ENCODE measurements at places on chromosomes 2 and 18. TPM values are rescaled to one million over a fixed set of nuclear protein-coding genes. Genes with fewer than 3 reads are reported as not detected.
A peak's percentile ranks its signal among the peaks of the same experiment; 100 is the strongest.

The DAPL1 gene
- not detected for total RNA-seq

The WDR35 gene
- total RNA-seq = 4.0 TPM

The UBE2E3 gene
- total RNA-seq = 33.3 TPM

GRCh38 chr18:79518028-79518682 is 122.4 kb downstream of the NFATC1 start:
- no peak overlapping the region for H3K4me3 ChIP-seq
- H3K36me3 ChIP-seq = peaks cover 3% of the 10 kb centered on the region
- DNase-seq = peak; percentile 5
- no peak overlapping the region for H3K27ac ChIP-seq
- H3K4me1 ChIP-seq = peaks cover 70% of the 10 kb centered on the region
- H3K27me3 ChIP-seq = no peaks in the 10 kb centered on the region

GRCh38 chr2:39385172-39385571 is 51.9 kb downstream of the MAP4K3 start:
- no peaks in the 10 kb centered on the region for H3K4me1 ChIP-seq
- H3K36me3 ChIP-seq = peaks cover 5% of the 10 kb centered on the region
- H3K27me3 ChIP-seq = no peaks in the 10 kb centered on the region

DNA sequence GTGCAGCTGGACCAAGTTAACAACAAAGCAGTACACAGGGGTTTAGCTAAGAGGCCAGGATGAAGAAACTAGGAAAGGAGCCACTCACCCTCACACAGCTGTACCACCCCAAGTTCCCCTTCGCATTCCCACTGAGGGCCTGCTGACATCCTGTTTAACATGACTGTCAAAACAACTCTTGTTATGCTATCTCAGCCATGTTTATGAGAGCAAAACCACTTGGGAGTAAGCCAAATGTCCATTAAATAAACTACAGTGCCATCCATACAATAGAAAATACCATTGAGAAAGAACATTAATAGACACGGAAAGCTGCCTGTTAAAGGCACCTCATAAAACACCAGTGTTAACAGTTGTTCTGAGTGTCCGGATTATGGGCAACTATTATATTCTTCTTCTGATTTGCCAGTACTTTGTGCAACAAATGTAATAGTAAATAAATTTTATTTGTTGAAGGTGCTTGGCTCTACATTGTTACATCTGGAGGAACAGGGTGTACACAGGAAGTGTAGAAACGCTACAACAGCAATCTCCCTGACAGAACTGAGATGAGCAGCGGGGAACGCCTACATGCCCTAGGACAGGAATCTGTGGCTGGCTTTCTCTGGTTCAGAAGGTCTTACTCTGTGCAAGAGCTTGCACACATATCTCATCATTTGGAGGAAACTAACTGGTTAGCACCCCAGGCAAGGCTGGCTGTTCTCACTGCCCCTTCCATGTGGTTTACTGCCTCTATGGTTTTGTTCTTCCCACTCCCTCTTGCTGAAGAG is 85.6 kb downstream of the EHD3 start:
- no peaks in the 10 kb centered on the region for H3K27me3 ChIP-seq
- peak overlapping the region; percentile 87 for H3K27ac ChIP-seq
- peaks cover 70% of the 10 kb centered on the region for H3K4me1 ChIP-seq

The GALNT3 gene
- 9.9 TPM for total RNA-seq

DNA sequence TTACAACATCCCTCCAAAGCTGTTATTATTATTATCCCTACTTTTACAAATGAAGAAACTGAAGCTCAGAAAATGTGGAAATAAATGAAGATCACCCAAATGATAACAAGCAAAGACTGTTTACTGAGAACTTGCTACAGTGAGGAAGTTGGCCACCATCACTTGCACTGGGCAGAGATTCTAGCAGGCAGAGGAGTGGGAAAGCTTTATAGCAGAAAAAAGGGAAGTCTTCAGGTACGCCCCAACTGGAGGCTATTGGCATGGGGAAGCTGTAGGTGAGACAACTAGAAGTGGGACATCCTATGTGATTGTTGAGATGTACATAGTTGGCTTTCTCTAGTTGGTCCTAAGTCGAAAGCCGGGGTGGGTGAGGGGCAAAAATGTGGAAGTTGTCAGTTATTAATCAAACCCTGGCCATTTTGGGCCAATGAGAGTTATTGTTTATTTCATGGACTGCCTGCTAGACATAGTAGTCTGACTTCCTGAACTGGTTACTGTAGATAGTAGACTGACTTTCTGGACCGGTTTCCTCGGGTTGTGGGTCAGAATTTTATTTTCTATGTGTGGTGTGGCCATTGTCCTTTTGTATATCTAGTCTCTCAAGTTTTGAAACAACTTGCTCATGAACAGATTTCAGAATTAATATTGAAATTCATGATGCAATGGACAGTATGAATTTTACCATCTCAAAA is 40.2 kb upstream of the STAT4 start:
- no peak overlapping the region for H3K27ac ChIP-seq
- H3K36me3 ChIP-seq = peaks cover 21% of the 10 kb centered on the region
- H3K4me3 ChIP-seq = no peak overlapping the region
- H3K4me1 ChIP-seq = peaks cover 49% of the 10 kb centered on the region

- no peak overlapping the region for H3K27ac ChIP-seq
- H3K27me3 ChIP-seq = peaks cover 6% of the 10 kb centered on the region
- DNase-seq = no peak
- H3K4me3 ChIP-seq = no peak overlapping the region
- no peaks in the 10 kb centered on the region for H3K36me3 ChIP-seq
These were observed 42.4 kb upstream of the EFEMP1 start for GRCh38 chr2:55965966-55966365.

DNA sequence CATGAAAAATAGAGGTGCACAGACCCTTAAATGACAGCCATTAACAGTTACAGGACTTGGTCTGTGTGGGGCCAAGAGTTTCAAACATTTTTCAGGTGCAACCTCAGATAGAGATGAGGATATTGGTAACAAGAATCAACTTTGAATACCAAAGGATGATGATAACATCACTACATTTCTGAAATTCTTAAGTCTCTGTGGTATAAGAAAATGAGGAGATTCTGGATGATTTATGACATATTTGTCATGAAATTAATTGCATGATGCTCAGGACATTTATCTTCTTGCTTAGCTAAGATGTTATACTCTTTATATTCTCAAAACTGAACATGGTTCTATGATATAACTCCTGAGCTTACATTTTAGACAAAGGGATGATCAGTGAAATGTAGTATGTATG is 471.8 kb upstream of the CWC22 start:
- no peak overlapping the region for H3K27ac ChIP-seq
- H3K27me3 ChIP-seq = no peaks in the 10 kb centered on the region
- no peaks in the 10 kb centered on the region for H3K4me1 ChIP-seq
- DNase-seq = no peak

- no peaks in the 10 kb centered on the region for H3K27me3 ChIP-seq
- H3K36me3 ChIP-seq = no peaks in the 10 kb centered on the region
- no peaks in the 10 kb centered on the region for H3K4me1 ChIP-seq
- no peak overlapping the region for H3K27ac ChIP-seq
These were observed 255.6 kb downstream of the RDH14 start for GRCh38 chr2:18304849-18305248.

The MATN3 gene
- total RNA-seq = not detected

GRCh38 chr2:200525066-200525465 is 941 bp upstream of the SGO2 start:
- no peak for DNase-seq
- peak overlapping the region; percentile 88 for H3K4me3 ChIP-seq
- H3K36me3 ChIP-seq = peaks cover 16% of the 10 kb centered on the region

The SLC4A5 gene
- total RNA-seq = 3.0 TPM

The ZSWIM2 gene
- total RNA-seq = not detected

GRCh38 chr2:32284321-32284720 is 6.6 kb downstream of the YIPF4 start:
- no peak overlapping the region for H3K4me3 ChIP-seq
- no peaks in the 10 kb centered on the region for H3K27me3 ChIP-seq
- DNase-seq = no peak

DNA sequence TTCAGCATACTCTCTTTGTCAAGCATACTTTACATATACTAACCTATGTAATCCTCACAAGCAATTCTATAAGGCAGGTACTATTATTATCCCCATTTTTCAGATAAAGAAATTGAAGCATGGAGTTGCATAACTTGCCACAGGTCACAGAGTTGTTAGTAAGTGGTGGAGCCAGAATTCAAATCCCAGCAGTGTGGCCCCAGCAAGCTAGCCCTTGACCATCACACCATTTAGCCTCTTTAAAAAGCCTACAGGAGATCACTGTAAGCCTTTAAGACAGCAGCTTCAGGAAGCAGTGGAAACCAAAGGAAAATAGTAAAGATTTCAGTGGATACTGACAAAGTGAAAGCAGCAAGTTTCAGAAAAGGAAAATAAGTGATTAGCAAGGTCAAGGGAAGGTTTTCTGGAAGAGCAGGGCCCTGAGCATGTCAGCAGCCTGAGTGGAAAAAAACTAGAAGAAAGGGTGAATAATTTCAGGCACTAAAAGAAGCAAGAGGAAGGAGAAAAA is 11.7 kb downstream of the B4GALT6 start:
- no peak for DNase-seq
- no peak overlapping the region for H3K27ac ChIP-seq
- H3K4me3 ChIP-seq = no peak overlapping the region
- peaks cover 6% of the 10 kb centered on the region for H3K27me3 ChIP-seq

The INHA gene
- not detected for total RNA-seq

All from activated CD4-positive, alpha-beta T cell treated with anti-CD3 and anti-CD28 coated beads, Interleukin-2, amount 10 ng/mL, durations not matched to agents 7 days and 5 days (primary cell).